Suppressor macrophage treated with lipopolysaccharide for 4 hours (primary cell): ENCODE measurements at places on chromosomes 11 and 22.

DNA sequence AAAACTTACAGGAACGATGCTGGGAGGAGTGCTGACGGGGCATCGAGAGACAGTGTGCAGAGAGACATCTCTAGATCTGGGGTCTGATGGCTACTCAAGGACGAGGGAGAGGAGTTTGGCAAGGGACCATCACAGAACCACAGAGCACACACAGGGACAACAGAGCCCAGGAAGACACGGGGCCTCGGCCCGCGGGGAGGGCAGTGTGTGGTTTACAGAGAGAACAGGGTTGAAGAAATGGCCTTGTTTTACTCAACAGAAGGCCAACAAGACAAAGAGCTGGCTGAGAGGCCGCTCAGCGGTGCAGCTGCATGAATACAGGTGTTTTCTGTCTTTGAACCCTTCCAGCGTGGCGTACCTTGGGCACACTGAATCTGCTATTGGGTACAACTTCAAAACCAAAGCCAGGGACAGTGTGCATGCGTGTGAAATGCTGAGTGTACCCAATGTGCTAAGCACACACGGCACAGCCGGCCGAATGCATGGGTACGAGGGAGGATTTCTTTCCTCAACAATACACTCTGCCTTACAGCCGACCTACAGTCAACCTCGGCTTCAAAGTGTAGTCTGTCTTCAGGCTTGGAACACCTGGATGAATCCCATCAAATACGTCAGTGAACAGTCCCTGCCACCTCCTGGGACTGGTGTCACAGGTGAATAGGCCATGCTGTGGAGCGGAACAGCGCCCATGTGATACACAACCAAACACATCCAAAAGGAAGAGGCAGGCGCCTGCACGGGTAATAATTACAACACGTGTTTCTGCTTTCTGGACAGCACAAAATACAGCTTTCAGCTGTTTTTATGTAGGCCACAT is 20.7 kb upstream of the BID start:
- no peak for DNase-seq

- no peak for DNase-seq
Measured at GRCh38 chr22:33056108-33056507, 2.1 kb downstream of the SYN3 start.

- DNase-seq, result no peak
Measured at GRCh38 chr11:76625472-76626186, 44.9 kb downstream of the LRRC32 start.

DNA sequence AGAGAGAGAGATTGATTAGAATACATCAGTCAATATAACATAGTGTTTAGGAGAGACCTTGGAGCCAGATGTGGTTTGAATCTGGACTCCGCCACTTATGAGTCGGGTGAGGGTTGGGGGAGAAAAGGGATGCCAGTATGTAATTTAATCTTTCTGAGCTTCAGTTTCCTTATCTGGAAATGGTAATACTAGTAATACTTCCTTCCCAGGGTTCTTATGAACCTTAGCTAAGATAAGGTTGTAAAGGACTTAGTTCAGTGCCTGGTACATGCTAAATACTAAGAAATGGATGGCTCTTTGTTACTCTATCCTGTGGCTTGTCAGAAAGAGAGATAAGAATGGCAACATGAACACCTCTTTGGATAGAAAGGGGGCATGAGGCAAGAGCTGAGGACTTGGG is 226.1 kb upstream of the NARS2 start:
- DNase-seq, result no peak

GRCh38 chr11:100820621-100821020 is 133.5 kb downstream of the ARHGAP42 start:
- no peak for DNase-seq

DNA sequence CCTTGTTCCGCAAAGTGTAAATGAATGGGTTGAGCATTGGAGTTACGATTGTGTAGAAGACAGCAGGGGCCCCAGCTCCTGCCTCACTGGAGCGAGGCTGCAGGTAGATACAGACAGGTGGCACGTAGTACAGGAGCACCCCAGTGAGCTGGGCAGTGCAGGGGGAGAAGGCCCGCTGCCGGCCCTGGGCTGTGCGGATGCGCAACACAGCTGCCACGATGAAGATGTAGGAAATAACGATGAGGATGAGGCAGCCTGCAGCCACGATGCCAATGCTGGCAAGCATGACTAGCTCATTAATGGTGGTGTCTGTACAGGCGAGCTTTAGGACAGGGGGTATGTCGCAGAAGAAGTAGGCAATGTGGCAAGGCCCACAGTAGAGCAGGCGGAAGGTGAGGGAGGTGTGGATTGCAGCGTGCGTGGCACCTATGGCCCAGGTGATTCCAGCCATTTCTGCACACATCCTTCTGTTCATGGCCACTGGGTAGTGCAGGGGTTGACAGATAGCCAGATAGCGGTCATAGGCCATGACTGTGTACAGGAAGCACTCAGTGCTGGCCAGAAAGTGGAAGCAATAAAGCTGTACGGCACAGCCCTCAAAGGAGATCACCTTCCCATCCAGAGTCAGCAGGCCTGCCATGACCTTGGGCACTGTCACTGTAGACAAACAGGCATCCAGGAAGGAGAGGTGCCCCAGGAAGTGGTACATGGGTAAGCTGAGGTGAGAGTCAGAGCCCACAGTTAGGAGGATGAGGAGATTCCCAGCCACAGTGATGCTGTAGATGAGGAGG is 616 bp downstream of the OR10S1 start:
- no peak for DNase-seq

DNA sequence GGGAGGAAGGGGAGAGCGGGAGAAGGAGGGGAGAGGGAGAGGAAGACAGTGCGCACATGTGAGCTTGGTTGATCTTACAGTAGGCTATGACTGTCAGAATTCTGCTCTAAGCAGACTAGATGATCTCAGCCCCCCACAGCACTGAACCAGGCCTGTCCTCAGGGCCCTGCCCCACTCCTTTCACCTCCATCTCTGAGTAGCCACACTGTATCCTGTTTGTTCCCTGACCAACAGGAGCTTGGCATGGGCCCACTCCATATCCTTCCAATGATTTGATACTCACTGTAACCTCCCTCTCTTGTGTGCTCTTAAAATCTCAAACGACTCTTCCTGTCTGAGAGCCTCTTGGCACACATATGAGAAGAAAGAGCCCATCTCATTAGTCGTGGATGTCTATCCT is 86.1 kb upstream of the PARVA start:
- no peak for DNase-seq

- no peak for DNase-seq
Measured at GRCh38 chr11:13224324-13224723, 53.3 kb upstream of the BMAL1 start.

- DNase-seq, result no peak
Measured at GRCh38 chr22:49417833-49418232, 409.8 kb downstream of the BRD1 start.

GRCh38 chr11:36374726-36375125 is 78.6 kb downstream of the PRR5L start:
- DNase-seq, result no peak

DNA sequence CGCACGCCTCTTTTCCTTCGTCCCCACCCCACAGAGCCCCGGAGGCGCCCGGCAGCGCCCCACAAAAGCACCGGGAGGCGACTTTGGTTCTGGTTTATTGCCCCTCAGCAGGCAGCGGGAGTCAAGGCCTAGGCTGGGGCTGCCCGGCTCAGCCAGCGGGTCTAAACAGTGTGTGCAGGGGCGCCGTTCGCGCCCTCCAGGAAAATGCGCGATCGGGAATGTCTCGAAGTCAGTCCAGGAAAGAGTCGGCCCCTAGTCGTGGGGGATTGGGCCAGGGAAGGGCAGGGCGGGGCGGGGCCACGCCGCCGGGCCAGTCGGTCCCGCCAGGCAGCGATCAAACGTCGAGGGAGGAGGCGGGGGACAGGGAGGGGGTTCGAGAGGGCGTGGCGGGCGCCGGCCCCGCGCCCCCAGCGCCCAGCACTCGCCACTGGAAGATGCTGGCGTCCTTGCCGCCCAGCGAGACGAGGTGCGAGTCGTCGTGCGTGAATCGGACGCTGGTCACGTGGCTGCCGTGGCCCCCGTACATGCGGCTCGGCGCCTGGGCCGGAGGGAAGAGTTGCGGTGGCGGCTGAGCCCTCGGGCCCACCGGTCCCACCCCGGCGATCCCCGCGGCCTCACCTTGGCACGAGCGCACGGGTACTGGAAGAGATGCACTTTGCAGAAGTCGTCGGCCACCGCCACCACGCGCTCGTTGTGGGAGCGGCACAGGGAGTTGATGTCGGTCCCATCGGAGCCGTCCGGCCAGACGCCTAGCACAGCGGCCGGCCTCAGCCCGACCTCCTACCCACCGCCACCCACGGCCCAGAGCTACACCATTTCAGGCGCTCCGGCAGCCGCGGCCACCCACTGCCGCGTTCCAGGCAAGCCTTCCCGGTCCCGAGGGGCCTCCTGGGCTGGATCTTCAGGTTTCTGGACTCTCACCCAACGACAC is 741 bp upstream of the MTA2 start:
- DNase-seq, result peak; percentile 36

DNA sequence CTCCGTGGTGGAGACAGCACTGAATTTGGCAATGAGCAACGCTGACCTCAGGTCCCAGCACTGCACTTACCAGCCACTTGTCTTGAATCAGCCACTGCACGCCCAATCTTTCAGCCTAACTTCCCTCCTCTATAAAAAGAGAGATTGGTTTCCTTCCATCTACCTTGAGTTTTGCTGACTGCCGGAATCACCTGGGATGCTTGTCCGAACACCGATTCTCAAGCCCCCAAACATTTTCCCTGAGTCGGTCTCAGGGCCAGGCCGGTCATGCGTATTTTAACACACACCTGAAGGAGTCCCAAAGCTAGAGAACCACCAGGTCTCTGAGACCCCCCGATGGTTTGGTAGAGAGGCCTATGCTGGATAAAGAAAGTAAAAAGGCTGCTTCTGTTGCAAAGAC is 131.5 kb downstream of the SPATA19 start:
- DNase-seq, result no peak

DNA sequence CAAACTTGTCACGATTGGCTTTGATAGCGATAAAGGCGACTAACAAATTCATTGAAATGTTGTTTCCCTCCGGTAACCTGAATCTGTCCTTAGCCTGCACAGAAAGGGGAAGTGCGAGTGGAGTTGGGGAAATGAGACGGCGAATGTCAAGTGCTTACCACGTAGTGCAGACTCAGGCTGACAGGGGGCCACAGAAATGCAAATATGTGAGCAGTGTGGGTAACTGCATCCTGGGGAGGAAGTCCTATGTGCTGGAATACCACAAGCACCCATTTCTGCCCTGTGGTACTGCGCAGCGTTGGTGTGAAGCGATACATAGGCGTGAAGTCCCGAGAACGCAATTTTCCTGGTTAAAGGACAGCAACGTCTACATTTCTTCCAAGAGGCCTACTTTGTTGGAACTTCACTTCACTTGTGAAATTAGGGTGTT is 869 bp upstream of the EIF4ENIF1 start:
- peak; percentile 96 for DNase-seq

GRCh38 chr11:44978961-44979331 is 28.3 kb upstream of the TP53I11 start:
- no peak for DNase-seq

GRCh38 chr11:7969756-7970646 is 4.8 kb upstream of the NLRP10 start:
- no peak for DNase-seq

DNA sequence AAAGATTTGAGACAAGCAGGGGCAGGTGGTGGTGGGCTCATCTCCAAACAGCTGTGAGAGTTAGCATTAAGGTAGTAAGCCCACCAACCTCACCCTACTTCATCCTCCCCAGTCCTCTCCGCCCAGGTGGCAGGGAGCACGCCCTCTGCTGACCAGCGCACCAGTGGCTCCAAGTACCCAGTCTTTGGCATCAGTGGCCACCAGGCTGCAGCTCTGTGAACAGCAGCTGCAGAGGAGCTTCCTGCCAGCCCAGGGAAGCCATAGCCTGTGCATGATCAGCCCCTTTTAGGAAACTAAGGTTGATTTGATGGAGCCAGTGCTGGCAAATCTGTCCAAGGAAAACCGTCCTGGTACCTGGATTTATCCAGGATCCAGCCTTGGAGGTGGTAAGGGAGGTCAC is 21.7 kb downstream of the CAVIN3 start:
- peak; percentile 23 for DNase-seq

DNA sequence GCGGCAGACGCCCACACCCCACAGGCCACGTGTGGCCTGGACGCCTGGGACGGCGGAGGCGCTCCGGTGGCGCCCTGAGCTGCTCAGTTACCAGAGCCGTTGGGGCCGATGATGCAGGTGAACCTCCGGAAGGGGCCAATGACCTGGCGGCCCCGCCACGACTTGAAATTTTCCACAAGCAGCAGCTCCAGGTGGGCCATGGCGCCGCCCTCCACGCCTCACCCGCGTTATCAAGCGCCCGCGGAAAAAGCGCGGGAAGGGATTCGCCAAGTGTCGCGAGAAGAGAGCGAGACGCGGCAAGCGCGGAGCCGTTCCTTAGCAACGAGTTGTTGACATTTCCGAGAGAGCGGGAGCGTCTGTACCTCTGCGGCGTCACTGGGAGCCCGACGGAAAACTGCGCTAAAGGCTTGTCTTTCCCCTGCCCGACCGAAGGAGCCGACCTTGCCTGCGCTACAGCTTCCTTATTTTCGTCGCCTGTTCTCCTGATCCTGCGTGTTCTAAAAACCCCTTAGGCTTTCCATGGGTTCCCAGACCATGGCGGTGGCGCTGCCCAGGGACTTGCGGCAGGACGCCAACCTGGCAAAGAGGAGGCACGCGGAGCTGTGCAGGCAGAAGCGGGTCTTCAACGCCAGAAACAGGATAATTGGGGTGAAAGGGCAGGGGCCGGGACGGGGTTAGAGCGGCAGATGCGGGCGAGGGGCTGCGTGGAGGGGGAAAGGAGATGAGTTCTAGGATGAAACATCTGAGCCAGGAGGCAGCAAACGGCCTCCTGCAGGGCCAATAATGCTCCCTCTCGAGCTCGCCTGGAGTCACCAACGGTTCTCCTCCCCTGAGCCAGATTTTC is at the start of the genes RIBC2 and SMC1B:
Gene RIBC2 (plus strand): TSS at position 326 of the 844 bp plus-strand sequence. CDS start 194 bp downstream, at position 520.
Gene SMC1B (minus strand): TSS at position 232 of the 844 bp plus-strand sequence. CDS start 32 bp downstream, at position 200.
- peak; percentile 75 for DNase-seq

GRCh38 chr22:35430897-35431322 is 31.0 kb downstream of the MCM5 start:
- DNase-seq, result peak; percentile 87
